ENCODE measurements at places on chromosomes 5 and 9. TPM values are rescaled to one million over a fixed set of nuclear protein-coding genes. Genes with fewer than 3 reads are reported as not detected.

- peaks cover 4% of the 10 kb centered on the region for H3K4me1 ChIP-seq
- H3K4me3 ChIP-seq: no peak overlapping the region
- H3K27me3 ChIP-seq: no peaks in the 10 kb centered on the region
- H3K27ac ChIP-seq: no peak overlapping the region
Observed at GRCh38 chr9:78821126-78821822, 524.3 kb downstream of the PSAT1 start.

- no peak overlapping the region for H3K4me3 ChIP-seq
- no peaks in the 10 kb centered on the region for H3K36me3 ChIP-seq
- H3K27ac ChIP-seq: no peak overlapping the region
- H3K27me3 ChIP-seq: no peaks in the 10 kb centered on the region
- H3K4me1 ChIP-seq: peaks cover 11% of the 10 kb centered on the region
Observed at GRCh38 chr9:120730654-120731514, 16.6 kb upstream of the MEGF9 start.

DNA sequence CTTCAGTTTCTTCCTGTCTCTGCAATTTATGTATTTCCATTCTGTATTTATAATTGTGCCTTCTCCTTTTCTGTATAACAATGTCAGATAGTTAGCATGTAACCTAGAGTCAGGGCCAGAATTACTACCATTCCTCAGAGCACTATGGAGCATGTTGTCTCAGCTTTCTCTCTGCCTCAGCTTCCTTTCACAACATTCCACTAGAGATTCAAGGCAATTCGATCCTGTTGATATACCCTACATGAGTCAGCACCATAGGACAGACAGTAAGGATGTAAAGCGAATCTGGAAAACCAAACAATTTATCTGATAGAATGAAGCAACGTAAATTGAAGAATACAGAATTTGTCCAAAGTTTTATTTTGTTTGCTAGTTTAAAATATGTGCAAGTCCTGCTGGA, 728.3 kb upstream of the SEMA6A start:
- H3K4me1 ChIP-seq: no peaks in the 10 kb centered on the region
- no peak overlapping the region for H3K27ac ChIP-seq
- H3K27me3 ChIP-seq: no peaks in the 10 kb centered on the region
- H3K36me3 ChIP-seq: no peaks in the 10 kb centered on the region

PAEP gene
- total RNA-seq: not detected

Measured in activated CD8-positive, alpha-beta memory T cell treated with anti-CD3 and anti-CD28 coated beads, Interleukin-2, amount 10 ng/mL, durations not matched to agents 7 days and 5 days (primary cell).